ENCODE measurements at places on chromosomes 16 and 17. TPM values are rescaled to one million over a fixed set of nuclear protein-coding genes. Genes with fewer than 3 reads are reported as not detected.

Gene TRIM72
- total RNA-seq, result 0.04 TPM

DNA sequence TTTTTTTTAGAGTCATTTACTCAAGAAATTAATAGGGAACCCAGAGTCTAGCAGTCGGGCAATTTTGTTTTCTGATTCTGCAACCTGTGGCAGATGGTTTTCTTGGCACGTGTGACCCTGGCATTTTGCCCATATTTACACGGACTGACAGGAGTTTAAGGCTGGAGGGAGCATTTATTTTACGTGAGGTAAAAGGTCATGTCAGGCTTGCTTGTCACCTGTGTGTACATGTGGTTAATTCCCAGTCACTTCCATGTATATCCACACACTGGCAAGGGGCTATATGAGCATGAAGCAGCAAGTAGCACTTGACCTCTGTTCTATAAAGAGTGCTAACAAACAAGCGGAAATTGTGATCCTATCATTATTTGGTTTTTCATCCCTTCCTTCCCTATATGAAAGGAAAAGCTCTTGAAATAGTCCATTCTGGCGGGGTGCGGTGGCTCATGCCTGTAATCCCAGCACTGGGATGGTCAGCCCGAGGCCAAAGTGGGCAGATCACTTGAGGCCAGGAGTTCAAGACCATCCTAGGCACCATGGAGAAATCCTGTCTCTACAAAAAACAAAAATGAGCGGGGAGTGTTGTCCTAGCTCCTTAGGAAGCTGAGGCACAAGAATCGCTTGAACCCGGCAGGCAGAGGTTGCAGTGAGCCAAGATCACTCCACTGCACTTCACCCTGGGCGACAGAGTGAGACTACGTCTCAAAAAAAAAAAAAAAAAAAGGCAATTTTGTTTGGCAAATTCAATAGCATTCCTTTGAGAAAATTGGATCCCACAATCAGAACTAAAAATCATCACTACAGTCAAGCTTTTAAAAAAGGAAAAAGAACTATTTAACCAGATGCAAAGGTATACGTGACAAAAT lies 2.1 kb downstream of the SPAG9 start:
- ATAC-seq, result no peak

Gene SEPTIN1
- total RNA-seq, result 2.4 TPM

DNA sequence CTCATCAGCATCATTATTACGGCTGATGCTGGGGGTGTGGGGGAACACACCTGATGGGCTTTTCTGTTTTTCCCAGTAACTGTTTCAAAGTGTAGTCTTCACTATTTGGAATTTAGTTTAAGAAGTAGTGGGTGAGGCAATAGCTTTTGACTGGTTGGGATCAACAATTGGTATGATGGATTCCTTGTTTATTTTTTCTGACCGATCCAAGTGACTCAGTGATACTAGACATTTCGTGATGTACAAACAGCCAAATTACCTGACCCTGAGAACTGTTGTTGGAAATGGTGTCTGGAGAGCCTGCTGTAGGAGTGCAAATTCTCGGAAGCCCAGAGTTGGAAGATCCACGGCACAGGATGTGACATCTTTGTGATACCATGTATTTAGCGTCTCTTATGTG lies 204.2 kb downstream of the PRKCA start:
- no peak for ATAC-seq

DNA sequence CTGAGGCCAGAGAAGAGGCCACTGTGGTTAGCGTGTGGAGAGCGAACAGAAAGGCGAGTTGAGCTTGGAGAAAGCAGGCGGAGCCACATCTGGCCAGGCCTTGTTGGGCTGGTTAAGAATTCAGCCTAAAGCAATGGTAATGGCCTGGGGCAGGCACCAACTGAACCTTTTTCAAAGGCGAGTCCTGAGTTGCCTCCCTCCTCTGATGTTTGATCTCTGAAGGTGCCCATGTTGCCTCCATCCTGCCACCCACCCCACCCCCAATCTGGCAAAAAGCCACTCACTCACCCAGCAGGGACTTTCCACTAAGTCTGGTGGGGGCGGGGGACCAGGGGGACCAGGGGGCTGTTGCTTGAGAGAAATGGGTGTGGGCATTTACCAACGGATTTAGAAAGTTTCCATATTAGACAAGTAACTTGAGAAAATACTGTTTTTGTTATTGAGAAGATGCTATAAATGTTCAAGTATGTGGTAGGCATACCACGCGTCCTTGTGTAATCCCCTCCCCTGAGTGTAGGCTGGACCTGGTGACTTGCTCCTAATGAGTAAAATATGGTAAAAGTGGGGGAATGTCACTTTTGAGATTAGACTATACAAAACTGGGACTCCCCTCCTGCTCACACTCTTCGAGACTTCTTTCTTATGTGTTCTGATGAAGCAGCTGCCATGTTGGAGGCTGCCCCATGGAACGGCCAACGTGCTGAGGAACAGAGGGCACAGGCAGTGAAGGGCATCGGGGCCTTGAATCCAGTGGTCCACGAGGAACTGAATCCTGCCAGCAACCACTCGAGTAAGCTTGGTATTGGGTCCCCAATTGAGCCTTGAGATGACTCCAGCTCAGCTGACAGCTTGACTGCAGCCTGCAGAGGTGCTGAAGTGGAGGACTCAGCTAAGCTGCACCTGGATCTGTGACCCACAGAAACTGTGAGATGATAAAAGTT lies 29.9 kb upstream of the TNS4 start:
- peak; percentile 4 for ATAC-seq

- ATAC-seq, result peak; percentile 34
Observed at GRCh38 chr16:85563515-85564276, 49.4 kb upstream of the GSE1 start.

DNA sequence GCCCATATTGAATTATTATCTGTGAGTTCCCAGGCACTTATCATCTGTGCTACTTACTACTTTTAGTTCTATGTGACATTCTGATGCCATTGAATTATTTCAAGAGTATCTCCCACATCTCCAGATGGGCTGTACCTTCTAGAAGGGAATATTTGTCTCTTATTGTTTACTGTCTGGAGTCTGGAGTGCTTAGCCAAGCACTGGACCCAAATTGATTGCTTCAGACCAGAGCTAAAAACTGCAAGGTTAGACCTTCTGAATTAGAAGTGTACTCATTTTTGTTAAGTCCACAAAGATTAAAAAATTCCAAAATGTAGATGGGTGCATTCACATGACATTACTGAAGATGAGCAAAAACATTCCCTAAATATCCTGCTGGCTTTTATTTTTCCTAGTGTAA lies 16.0 kb upstream of the KRT222 start:
- no peak for ATAC-seq

DNA sequence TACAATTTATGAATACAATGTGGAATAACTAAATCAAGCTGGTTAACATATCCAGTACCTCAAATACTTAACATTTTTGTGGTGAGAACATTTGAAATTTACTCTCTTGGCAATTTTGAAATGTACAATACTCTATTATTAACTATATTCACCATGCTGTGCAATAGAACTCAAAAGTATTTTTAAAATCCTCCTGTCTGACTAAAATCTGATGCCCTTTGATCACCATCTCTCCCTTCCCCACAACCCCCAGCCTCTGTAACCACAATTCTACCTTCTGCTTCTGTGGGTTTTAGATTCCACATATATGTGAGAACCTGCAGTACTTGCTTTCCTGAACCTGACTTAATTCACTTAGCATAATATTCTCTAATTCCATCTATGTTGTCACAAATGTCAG lies 71.6 kb upstream of the ALOX12 start:
- no peak for ATAC-seq

DNA sequence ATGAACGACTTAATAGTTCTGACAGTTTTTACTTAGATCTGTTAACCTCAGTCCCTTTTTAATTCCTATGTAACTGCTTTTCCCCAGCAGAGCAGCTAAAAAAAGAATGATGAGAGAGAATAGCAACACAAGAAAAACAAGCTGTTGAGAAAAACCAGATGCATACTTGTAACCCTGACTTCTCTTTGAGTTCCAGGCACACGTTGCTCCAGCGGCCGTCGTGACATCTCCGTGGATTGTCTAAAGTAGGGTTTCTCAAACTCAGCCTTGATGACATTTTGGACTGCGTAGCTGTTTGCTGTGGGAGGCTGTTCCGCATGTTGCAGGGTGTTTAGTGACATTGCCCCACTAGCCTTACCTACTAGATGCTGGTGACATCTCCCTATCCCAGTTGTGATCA lies 324.0 kb downstream of the SNX29 start:
- no peak for ATAC-seq

GRCh38 chr17:41824086-41824485 lies 11.3 kb downstream of the FKBP10 start:
- ATAC-seq, result no peak

- no peak for ATAC-seq
Observed at GRCh38 chr17:44924107-44924544, 8.8 kb upstream of the GFAP start.

Gene MEOX1
- 1.2 TPM for total RNA-seq

DNA sequence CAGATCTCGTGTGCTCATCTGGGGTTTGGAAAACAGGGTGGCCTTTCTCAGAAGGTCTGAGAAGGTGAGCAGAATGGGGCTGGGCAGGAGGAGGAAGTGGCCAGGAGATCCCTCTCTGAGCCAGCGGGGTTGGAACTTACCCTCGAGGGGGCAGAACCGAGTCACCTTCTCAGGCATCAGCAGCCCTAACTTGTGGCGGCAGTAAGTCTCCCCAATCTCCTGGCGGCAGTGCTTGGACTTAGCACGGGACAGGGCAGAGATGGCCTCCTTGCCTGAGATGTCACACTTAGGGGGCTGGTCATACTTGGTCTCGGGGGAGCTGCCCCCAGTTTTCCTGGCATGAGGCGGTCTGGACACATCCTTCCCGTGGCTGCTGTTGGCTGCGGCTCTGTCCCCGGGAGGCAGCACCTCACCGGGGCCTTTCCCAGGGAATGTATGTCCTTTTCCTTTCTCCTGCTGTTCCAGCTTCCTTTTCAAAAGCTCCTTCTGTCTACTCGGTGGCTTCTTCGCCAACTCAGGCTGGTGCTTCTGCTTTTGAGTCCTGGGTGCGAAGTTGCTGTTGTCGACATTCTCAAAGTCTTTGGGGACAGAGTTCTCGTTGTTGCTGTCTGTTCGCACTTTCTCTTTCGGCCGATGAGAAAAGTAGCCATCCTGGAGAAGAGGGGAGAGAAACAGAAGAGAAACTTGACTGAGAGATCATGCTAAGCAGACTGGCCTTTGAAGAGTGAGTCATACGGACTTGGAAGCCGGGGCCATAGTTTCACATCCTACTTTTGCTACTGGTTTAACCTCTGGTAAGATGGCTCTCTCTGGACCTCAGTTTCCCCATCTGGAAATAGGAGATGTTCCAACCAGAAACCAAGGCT lies 211.7 kb downstream of the XYLT1 start:
- no peak for ATAC-seq

- ATAC-seq, result no peak
Observed at GRCh38 chr16:15961060-15961511, 11.7 kb downstream of the ABCC1 start.

GRCh38 chr17:82272495-82273326 lies 789 bp downstream of the CSNK1D start:
- ATAC-seq, result peak; percentile 41

- ATAC-seq, result no peak
Observed at GRCh38 chr16:1206326-1206725, 18.7 kb downstream of the TPSG1 start.

DNA sequence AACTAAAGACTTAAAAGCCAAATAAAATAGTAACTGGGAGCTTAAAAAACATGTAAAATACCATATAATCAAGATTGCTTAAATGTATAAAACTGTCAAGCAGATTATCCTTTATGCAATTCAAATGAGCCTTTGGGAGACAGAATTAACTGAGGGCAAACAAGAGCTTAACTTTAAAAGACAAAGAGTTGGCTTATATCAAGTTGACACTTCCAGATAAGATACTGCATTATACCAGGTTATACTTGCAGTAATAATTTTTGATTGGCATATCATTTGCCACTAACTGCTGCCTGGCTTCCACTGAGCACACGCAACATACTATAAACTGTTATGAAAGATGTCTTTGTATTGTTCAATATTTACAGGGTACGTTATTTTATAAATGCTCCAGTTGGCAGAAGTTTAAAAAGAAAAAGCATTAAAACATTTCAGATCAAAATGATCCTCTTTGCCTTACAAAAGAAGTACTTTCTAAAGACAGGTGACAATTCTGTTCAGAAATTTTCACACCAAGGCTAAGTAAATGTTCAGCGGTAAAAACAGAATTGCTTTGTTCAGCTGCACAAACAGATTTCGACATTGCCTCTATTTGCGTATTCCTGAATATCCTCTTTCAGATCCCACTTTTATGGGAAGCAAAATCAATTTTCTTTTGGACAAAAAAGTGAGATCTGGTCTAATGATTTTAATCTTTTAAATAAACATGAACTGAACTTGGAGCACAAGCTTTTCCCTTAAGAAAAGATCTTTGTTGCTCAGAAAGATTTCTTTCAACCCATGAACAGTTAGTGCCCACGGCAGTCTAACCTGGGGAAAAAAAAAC lies 50.7 kb downstream of the TOX3 start:
- ATAC-seq, result no peak

Gene TNFRSF13B
- 0.28 TPM for total RNA-seq

Gene NPTX1
- total RNA-seq, result not detected

DNA sequence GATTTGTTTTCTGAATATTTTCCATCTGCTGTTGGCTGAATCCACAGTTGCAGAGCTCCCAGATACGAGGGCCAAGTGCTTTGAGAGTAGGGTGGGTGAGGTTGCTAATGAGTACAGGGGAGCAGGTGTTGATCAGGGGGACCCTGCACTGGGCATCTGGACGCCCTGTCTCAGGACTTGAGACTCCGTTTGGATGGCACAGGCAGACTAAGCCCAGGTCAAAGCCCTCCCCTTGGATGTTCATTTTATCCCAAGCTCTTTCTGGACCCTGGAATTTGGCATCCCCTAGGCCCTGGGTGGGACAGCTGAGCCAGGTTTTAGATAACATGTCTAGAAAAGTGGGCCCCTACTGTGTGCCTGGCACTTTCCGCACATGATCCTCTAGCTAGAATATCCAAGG lies 12.1 kb downstream of the USP6 start:
- no peak for ATAC-seq

Gene FAM222B
- total RNA-seq, result 12.2 TPM

DNA sequence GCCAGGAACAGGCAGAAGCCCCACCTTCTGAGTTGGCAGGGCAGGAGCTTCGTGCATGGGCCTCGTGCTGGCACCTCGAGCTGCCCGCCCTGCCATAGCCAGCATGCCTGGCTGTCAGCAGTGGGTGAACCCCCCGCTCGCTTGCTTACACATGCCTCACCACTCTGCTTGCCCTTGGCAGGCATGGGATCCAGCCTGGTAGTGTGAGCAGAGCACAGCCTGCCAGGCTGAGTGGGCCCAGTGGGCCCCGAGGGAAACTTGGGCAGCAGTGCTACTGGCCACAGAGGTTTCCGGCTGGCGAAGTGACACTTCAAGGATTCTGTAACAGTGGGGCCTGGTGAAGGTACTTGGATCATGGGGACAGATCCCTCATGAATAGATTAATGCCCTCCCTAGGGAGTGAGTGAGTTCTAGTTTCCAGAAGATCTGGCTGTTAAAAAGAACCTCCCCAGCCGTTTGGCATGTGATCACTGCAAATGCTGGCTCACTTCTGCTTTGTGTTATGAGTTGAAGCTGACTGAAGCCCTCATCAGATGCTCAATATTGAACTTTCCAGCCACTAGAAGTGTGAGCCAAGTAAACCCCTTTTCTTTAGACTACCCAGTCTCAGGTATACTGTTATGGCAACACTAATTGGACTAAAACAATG lies 114.7 kb downstream of the BCAS3 start:
- no peak for ATAC-seq

- ATAC-seq, result no peak
Observed at GRCh38 chr16:1338119-1338730, 4.8 kb downstream of the BAIAP3 start.

Gene RNF43
- total RNA-seq, result 7.4 TPM

- peak; percentile 74 for ATAC-seq
Observed at GRCh38 chr16:20300312-20301097, 26.8 kb downstream of the GP2 start.
